ENCODE measurements at places on chromosomes 6 and 20.

GRCh38 chr6:167782698-167783517 is 43.8 kb upstream of the AFDN start:
- H3K27ac ChIP-seq = no peak overlapping the region
- no peaks in the 10 kb centered on the region for H3K27me3 ChIP-seq
- DNase-seq = peak; percentile 31
- no peaks in the 10 kb centered on the region for H3K4me1 ChIP-seq
- no peak overlapping the region for H3K4me3 ChIP-seq
- no peaks in the 10 kb centered on the region for H3K36me3 ChIP-seq

DNA sequence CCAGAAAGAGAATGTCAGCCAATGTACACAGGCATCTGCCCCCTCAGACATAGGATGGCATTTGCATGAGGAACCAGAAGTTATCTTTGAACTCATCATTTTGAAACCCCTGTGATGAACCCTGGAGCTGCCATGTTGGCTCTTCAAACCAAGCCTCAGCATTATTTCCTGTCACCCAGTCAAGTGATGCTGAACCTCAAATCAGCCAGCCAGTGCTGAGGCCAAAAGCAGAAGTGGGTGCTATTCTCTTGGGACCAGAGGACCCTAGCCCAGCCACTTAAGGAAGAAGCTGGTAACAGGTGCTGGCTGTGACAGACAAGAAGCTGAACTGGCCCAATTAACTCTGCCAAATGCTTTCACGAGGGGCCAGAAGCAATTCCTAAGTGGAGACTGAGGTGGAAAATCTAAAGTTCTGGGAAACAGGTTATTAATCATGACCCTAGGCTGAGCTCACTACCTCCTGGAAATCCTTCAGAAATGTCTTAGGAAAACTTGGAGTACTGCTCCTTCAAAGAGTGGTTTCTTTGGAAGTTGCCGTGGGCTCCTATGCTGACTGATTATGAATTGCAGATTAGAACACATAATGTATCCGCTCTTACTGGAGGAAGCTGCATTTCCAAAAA is 4.0 kb downstream of the PKIG start:
- H3K27ac ChIP-seq = no peak overlapping the region
- no peak overlapping the region for H3K4me3 ChIP-seq
- H3K27me3 ChIP-seq = no peaks in the 10 kb centered on the region
- H3K36me3 ChIP-seq = peaks cover 4% of the 10 kb centered on the region

GRCh38 chr6:134624781-134625180 is 306.9 kb upstream of the SGK1 start:
- peaks cover 23% of the 10 kb centered on the region for H3K27me3 ChIP-seq
- H3K27ac ChIP-seq = no peak overlapping the region
- no peaks in the 10 kb centered on the region for H3K36me3 ChIP-seq
- H3K4me1 ChIP-seq = peaks cover 10% of the 10 kb centered on the region
- no peak overlapping the region for H3K4me3 ChIP-seq

GRCh38 chr6:36662380-36662779 is 16.1 kb upstream of the CDKN1A start:
- peaks cover 21% of the 10 kb centered on the region for H3K27me3 ChIP-seq
- no peak overlapping the region for H3K4me3 ChIP-seq
- peaks cover 4% of the 10 kb centered on the region for H3K4me1 ChIP-seq

DNA sequence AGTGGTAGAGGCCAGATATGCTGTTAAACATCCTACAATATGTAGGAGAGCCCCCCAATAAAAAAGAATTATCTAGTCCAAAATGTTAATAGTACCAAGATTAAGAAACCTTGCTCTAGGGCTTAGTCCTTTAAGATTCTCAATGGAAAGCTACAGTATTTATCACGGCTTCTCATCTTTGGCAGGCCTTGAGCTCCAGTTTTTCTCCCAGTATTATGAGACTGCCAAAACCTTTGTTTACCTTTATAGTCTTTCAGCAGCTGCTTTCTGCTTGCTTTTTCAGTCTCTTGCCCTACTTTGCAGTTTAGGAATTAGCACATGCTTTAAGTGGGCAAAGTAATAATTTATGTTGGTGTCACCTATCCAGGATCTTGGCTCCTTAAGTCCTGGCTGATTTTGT is 59.7 kb downstream of the NHLRC1 start:
- DNase-seq = no peak
- no peak overlapping the region for H3K4me3 ChIP-seq
- H3K4me1 ChIP-seq = no peaks in the 10 kb centered on the region
- H3K27me3 ChIP-seq = no peaks in the 10 kb centered on the region
- no peaks in the 10 kb centered on the region for H3K36me3 ChIP-seq
- H3K27ac ChIP-seq = no peak overlapping the region

DNA sequence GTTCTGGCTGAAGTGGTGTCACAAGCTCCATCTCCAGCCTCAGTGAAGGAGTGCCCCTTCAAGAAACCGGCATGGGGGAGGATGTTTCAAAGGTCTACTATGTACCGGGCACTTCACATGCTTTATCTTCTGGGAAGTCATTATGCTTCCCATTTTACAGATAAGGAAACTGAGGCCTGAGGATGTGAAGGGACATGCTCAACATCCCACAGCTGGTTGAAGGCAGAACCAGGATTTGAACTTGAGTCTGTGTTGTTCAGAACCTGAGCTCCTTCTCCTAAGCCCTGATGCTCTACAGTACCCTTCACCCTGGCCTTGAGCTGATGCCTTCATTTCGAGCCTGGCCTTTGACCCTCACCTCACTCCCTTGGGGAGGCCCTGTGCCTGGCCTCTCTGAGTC is 13.0 kb downstream of the GLP1R start:
- no peak overlapping the region for H3K4me3 ChIP-seq
- H3K27me3 ChIP-seq = peaks cover 44% of the 10 kb centered on the region
- no peak overlapping the region for H3K27ac ChIP-seq
- no peaks in the 10 kb centered on the region for H3K36me3 ChIP-seq
- DNase-seq = no peak
- peaks cover 12% of the 10 kb centered on the region for H3K4me1 ChIP-seq

- peaks cover 5% of the 10 kb centered on the region for H3K4me1 ChIP-seq
- H3K27ac ChIP-seq = no peak overlapping the region
- no peak for DNase-seq
- no peaks in the 10 kb centered on the region for H3K36me3 ChIP-seq
- no peak overlapping the region for H3K4me3 ChIP-seq
Observed at GRCh38 chr20:50455656-50456451, 54.3 kb upstream of the PTPN1 start.

- no peak overlapping the region for H3K27ac ChIP-seq
- no peaks in the 10 kb centered on the region for H3K4me1 ChIP-seq
- DNase-seq = no peak
- H3K36me3 ChIP-seq = peaks cover 40% of the 10 kb centered on the region
- no peak overlapping the region for H3K4me3 ChIP-seq
Observed at GRCh38 chr6:7282097-7282906, 30.7 kb downstream of the SSR1 start.

- H3K4me3 ChIP-seq = no peak overlapping the region
- peaks cover 3% of the 10 kb centered on the region for H3K27me3 ChIP-seq
- no peaks in the 10 kb centered on the region for H3K4me1 ChIP-seq
- no peak overlapping the region for H3K27ac ChIP-seq
- no peaks in the 10 kb centered on the region for H3K36me3 ChIP-seq
Observed at GRCh38 chr20:24316731-24317130, 152.7 kb upstream of the SYNDIG1 start.

DNA sequence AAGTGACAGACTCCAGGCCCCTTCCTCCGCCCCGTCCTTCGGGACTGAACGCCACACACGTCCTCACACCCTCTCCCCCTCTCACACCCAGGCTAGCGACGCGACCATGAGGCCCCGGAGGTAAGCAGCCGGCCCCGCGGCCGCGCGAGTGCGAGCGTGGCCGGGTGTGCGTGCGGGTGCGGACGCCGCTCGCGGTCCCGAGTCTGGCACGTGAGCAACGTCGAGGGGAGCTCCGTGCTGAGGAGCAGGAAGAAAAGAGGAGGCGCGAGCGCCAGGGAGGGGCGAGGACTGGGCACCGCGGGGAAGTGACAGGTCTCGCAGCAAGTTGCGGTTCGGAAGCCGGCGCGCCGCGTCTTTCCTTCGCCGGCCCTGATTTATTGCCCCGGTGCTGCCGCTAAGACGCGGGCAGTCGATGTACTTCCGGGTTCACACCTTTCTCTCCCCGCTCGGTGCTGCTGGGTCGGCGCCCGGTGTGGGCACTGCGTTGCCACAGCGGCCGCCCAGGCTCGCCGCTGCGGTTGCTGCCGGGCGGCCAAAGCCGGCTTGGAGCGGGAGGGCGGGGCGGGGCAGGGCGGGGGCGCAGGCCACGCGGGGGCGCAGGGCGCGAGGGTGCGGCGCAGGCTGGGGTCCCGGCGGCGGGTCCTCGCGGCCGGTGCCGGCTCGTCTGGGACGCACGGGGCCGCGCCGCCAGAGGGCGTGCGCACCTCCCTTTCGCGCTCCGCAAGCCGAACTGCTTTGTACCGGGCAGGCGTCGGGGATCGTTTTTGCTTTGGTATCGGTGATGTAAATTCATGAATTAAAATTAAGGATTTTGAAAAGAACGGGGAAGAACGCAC is 15.8 kb upstream of the LIN28B start:
- H3K27ac ChIP-seq = peak overlapping the region; percentile 91
- peak overlapping the region; percentile 91 for H3K4me3 ChIP-seq
- DNase-seq = peak; percentile 92
- H3K27me3 ChIP-seq = no peaks in the 10 kb centered on the region

DNA sequence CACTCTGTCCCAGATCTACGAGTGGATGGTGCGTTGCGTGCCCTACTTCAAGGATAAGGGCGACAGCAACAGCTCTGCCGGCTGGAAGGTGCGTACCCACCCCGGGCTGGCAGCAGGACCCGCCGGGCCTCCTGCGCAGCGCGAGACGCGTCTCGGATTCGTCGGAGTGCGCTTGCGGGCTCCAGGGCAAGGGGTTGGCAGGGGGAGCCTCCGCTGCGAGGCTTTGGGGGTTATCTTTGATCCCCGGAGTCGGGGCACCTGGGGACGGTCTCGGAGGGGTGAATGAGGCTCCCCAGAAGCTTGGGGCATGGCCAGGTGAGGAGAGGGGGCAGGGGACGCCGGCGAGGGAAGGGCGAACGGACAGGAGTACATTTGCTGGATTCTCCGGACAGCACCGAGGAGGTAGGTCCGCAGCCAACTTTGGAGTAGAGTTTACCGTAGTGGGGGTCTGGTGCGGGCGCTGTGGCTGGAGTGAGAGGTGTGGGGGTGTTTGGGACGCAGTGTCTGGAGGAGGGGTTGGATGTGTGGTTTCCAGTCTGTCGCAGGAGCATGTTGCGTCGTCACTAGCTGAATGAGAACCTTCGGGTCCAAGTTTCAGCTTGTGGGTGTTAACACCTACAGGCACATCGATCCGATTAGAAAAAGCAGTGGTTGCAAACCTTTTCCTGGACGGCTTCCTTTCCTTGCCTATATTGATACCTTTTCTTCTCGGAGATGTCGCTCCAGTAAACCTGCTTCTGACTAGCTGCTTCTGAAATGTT is 1.2 kb downstream of the FOXO3 start:
- H3K4me1 ChIP-seq = no peaks in the 10 kb centered on the region
- peak overlapping the region; percentile 81 for H3K4me3 ChIP-seq
- peaks cover under 1% of the 10 kb centered on the region for H3K36me3 ChIP-seq

DNA sequence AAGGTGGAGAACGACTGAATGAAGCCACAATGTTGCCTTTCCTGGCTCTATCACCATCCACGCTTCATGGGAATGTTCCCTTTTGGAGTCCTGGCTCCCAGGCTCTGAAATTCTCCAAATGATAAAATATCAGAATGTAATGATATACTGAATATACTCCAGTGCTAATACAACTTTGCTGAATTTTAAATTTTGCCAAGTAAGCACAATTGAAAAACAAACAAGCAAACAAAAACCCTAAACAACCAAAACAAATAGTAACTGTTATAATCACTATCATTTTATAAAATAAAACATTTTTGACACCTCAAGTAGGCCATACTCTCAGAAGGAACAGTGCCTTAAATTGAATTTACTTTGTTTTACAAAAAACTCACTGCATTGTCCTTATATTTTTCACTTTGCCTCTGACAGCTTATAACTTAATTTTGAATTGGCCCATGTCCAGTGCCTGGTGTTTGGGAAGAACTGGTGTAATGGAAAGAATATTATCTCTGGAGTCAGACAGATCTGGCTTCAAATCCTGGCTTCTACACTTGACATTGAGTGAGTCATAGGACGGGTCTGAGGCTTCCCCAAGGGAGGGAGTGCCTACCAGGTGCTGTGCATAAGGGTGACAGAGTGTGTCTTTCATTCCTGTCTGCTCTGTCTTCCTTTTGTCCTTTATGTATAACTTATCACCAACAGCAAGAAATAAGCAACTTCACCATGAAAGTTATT is 698.3 kb downstream of the EPM2A start:
- no peak for DNase-seq
- H3K4me1 ChIP-seq = no peaks in the 10 kb centered on the region
- no peaks in the 10 kb centered on the region for H3K36me3 ChIP-seq
- no peak overlapping the region for H3K27ac ChIP-seq
